ENCODE measurements at places on chromosomes 2 and 18.

- no peak for DNase-seq
Observed at GRCh38 chr2:145593991-145594614, 1074.2 kb upstream of the ZEB2 start.

- no peak for DNase-seq
Observed at GRCh38 chr2:237931205-237931721, 35.6 kb upstream of the UBE2F start.

- no peak for DNase-seq
Observed at GRCh38 chr2:98170076-98170475, 83.1 kb downstream of the VWA3B start.

DNA sequence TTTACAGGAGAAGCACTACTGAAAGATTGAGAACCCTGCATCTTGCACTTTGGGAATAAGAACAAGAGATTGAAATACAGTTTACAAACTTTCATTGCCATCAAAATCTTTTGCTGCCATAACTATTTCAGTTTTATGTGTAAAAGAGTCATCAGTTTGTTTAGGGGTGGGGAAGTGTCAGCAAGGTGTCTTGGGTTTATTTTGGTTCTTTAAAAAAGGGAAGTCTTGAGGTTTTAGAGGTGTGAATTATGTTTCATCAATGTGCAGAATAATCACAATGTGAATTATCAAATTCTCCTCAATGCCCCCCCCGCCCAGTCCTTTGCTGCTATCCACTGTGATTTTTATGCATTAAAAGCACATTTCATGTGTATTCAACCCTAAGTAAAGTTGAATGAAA is 37.4 kb downstream of the SOCS6 start:
- DNase-seq: no peak

GRCh38 chr18:6004119-6004518 is 108.8 kb upstream of the TMEM200C start:
- no peak for DNase-seq

- no peak for DNase-seq
Observed at GRCh38 chr2:36478332-36478738, 119.6 kb downstream of the FEZ2 start.

- DNase-seq: no peak
Observed at GRCh38 chr2:240353944-240354343, 81.5 kb upstream of the GPC1 start.

GRCh38 chr18:76450452-76451395 is 44.3 kb downstream of the ZNF516 start:
- DNase-seq: no peak

GRCh38 chr18:7062811-7063210 is 54.8 kb downstream of the LAMA1 start:
- no peak for DNase-seq

- DNase-seq: no peak
Observed at GRCh38 chr2:100624536-100624935, 61.7 kb downstream of the PDCL3 start.

DNA sequence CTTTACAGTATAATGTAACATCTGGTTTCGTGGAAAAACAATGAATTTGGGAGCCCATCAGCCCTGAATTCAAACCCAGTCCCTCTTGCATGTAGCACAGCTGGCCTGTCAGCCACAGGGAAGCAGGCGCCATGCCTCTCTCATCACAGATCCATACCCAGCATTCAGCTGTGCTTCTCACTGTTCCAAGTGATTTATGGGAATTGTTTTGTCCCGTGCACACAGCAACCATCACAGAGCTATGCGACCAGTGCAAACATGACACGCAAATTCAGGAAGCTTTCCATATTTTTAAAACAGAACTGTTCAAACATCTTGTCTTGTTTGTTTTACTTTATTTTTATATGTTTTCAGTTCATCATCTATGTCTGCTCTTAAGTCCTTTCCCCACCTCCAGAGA is 496.1 kb downstream of the EIPR1 start:
- DNase-seq: no peak

DNA sequence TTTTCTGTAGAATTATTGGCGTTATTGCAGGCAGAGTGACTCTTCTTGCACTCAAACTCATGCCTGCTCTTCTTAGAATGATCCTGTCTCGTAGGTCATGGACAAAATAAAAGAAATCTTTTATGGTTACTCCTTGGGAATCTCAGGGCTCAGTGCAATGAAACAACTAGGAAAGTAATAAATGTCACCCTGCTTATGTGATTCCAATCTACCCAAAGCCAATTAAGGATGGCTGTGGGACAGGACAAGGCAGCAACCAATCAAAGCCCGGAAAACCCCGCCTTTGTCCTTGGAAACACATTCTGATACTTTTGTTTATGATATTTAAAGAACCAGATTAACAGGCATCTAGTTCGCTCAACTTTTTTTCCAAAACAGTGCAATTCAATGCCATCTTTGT is 53.0 kb downstream of the GRB14 start:
- no peak for DNase-seq

All from activated T-helper 1 cell treated with Interleukin-2 at 50 U/mL for 16 hours (primary cell).